ENCODE measurements at places on chromosomes 1 and 21. TPM values are rescaled to one million over a fixed set of nuclear protein-coding genes. Genes with fewer than 3 reads are reported as not detected.

GRCh38 chr1:58047265-58047858 lies 499.2 kb downstream of the OMA1 start:
- H3K36me3 ChIP-seq, result no peaks in the 10 kb centered on the region
- peak; percentile 59 for DNase-seq
- H3K27me3 ChIP-seq, result no peaks in the 10 kb centered on the region
- no peak overlapping the region for H3K4me3 ChIP-seq
- H3K4me1 ChIP-seq, result no peaks in the 10 kb centered on the region

DNA sequence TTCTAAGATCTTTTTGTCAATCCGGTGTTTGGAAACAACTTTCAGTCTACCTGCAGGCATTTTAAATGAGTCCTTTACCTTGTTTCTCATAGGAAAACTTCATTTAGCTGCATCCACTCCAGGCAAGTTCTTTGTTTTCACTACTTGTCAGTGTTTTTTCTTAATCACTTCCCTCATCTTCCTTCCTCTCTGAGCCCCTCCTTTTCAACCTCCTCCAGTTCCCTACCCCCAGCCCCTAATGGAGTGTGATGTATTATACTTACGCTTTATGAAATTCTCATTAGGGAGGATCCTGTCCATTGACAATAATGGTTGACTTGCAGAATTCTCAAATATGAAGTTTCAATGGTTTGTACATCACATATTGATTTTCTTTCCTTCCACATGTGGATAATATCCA lies 62.5 kb upstream of the BACH1 start:
- DNase-seq, result no peak
- H3K4me1 ChIP-seq, result no peaks in the 10 kb centered on the region
- no peak overlapping the region for H3K4me3 ChIP-seq
- H3K27ac ChIP-seq, result no peak overlapping the region
- H3K27me3 ChIP-seq, result no peaks in the 10 kb centered on the region

GRCh38 chr1:192967901-192968300 lies 91.3 kb downstream of the UCHL5 start:
- no peak overlapping the region for H3K4me3 ChIP-seq
- H3K36me3 ChIP-seq, result no peaks in the 10 kb centered on the region
- DNase-seq, result no peak
- H3K4me1 ChIP-seq, result no peaks in the 10 kb centered on the region
- H3K27me3 ChIP-seq, result no peaks in the 10 kb centered on the region
- H3K27ac ChIP-seq, result no peak overlapping the region

Gene FCRL1
- not detected for total RNA-seq

Data from GM23338 (cell line).